ENCODE measurements at places on chromosomes 7 and 10. TPM values are rescaled to one million over a fixed set of nuclear protein-coding genes. Genes with fewer than 3 reads are reported as not detected.

COBL gene
- 7.3 TPM for polyA plus RNA-seq

PRXL2A gene
- 77.3 TPM for polyA plus RNA-seq

CPN1 gene
- polyA plus RNA-seq: not detected

TCAF2 gene
- polyA plus RNA-seq: 0.32 TPM

EXOC4 gene
- polyA plus RNA-seq: 49.3 TPM

DAGLB gene
- polyA plus RNA-seq: 6.4 TPM

C10orf143 gene
- polyA plus RNA-seq: 0.32 TPM

TSPAN12 gene
- 6.7 TPM for polyA plus RNA-seq

KCND2 gene
- polyA plus RNA-seq: 10.5 TPM

ELOVL3 gene
- polyA plus RNA-seq: 1.8 TPM
